Brain pericyte (primary cell): ENCODE measurements at places on chromosomes 1 and 21.

GRCh38 chr1:116379057-116379630 lies 6.1 kb downstream of the ATP1A1 start:
- no peak for DNase-seq

DNA sequence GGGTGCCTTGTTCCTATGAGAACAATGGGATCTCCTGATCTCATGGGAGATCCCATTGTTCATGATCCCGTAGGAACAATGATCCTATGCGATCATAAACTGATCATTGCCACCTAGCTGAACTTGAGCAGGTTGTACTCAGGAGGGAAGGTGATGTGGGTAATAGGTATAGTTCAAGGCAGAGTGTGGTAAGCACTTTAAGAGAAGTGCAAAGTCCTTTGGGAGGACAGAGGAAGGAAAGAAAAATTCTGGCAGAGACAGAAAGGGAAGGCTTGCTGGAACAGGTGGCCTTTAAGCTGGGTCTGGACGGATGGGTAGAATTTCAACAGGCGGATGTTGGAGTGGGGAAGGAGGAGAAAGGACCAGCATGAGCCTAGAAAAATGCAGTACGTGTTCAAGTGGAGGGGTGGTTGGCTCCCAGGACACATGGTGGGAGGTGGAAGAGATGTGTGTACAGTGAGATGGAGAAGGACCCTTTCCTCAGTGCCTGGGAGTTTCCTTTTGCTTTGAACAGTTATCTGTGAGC lies 22.3 kb downstream of the GREM2 start:
- DNase-seq: no peak

DNA sequence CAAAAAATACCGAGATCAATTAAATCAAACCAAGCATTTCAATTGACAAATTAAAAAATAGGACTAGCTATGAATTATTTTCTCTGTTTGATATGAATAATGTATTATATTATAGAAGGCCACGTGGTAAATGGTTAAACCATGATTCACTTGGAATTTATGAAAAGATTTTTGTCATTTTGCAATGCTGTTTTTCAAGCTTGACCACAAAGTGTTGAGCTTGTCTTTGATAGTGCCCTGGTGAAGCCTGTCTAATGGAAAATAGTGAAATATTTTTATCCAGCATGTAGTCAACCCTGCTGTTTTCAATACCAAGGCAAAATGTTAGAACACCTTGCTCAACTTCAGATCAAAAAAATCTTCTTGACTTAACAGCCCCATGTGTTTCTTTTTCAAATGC lies 288.0 kb upstream of the PRMT6 start:
- DNase-seq: no peak

DNA sequence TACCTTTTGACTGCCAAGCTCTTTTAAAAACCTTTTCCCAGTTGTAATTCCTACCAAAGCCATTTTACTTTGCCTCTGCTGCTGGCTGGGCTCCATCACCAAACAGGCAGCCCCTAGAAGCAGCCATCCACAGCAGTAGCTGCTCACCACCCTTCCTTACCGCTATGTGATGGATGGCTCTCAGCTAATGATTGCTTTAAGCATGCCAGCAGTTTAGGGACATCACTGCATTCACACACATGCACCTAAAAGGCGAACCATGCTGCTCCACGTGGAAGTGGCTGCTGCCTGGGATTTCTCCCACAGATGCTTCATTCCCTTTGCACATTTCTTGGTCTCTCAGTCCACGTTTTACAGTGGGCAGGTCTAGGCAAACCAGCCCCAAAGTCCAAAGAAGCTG lies 46.3 kb upstream of the PDE9A start:
- DNase-seq: no peak

DNA sequence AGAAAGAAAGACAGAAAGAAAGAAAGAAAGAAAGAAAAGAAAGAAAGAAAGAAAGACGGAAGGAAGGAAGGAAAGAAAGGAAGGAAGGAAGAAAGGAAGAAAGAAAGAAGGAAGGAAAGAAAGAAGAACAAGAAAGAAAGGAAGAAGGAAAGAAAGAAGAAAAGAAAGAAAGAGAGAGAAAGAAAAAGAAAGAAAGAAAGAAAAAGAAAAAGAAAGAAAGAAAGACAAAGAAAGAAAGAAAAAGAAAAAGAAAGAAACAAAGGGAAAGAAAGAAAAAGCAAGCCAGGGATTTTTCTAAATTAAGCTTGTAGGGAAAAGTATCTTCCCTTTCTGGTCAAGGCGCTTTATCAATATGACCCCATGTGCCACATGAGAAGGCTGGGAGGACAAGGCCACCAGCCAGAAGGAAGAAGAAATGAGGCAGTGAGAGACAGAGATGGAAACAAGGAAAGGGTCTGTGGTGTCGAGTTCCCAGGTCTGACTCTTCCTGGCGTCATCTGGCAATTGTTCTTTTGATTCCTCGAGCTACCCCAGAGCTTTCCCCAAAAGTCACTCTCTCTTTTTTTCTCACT lies 88.4 kb upstream of the LPGAT1 start:
- no peak for DNase-seq

DNA sequence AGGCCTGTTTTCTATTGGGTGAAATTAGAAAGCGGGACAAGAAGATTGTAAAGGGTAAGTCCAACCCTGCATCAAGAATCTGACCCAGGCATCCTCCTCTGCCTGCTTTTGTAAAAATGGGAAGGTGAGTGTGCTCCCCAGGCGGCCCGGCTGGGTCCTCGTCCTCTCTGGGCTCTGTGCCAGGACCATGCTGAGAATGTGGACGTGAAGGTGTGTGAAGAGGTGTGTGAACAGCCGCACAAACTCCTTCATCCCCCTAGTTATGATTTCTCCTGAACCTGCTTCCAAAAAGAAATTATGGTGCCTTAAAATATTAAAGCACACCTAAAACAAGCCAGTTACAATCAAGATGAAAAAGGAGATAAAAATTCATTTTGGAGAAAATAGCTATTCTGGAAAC lies 185.7 kb downstream of the IGSF21 start:
- DNase-seq: no peak

GRCh38 chr21:15564907-15565306 lies 164.9 kb upstream of the USP25 start:
- DNase-seq: no peak

GRCh38 chr1:151159373-151159772 lies 2.9 kb downstream of the TNFAIP8L2 start:
- DNase-seq: no peak

DNA sequence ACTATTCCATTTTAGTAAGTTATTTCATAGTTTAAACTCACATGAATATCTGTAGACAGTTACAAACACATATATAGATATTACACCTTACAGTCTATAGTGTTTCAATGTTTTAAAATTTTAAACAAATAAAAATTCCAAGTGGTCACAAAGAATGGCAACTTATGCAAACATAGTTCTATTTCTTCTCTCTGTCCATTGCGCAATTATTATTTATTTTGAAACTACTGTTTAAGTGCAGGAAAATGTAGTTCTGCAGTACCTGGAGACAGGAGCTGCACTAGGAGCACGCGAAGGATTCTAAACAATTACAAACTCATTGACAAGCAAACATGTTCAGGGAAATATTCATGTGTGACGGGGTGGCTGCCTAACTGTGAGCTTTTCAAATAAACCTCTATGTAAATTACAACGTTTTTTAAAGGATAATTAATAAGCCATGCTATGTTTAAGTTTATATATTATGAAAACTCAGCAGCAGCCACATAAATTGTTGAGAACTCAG lies 312.0 kb upstream of the DUSP10 start:
- DNase-seq: no peak

DNA sequence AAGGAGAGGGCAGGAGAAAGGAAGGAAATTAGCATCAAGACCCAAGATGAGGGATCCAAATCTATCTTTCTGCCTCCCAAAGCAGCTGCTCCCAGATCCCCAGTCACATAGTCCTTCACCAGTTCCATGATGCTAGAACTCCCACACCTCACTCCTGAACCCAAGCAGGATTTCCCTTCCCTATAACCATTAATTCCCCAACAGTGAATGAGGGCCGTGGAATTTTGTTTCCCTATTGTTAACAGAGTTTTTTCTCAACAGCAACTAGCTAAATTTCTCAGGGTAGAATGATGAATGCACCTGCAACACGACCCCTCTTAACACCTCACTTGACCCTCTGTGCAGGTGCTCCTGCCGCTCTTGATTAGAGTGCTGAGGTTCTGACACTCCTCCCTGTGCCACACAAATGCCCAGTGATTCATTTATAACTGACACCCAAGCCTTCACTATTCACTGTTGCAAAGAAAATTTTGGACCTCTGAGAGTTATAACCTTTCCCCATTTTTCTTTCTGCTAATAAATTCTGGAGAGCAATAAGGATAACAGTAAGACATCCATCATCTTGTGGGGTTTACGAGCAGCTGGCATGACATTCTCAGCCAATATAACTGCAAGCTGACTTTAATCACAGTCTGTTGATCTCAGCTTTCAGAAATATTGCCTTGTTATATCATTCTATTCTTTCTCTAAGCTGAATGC lies 25.4 kb upstream of the NPL start:
- DNase-seq: no peak

GRCh38 chr1:3172431-3173380 lies 103.7 kb downstream of the PRDM16 start:
- DNase-seq: no peak

- DNase-seq: no peak
Observed at GRCh38 chr1:214902636-214903320, 179.8 kb upstream of the KCNK2 start.

- no peak for DNase-seq
Observed at GRCh38 chr1:17912491-17912890, 157.4 kb downstream of the ACTL8 start.

- no peak for DNase-seq
Observed at GRCh38 chr1:100051893-100052292, 80.8 kb downstream of the SASS6 start.

GRCh38 chr1:85626818-85627217 lies 46.3 kb downstream of the CCN1 start:
- no peak for DNase-seq

DNA sequence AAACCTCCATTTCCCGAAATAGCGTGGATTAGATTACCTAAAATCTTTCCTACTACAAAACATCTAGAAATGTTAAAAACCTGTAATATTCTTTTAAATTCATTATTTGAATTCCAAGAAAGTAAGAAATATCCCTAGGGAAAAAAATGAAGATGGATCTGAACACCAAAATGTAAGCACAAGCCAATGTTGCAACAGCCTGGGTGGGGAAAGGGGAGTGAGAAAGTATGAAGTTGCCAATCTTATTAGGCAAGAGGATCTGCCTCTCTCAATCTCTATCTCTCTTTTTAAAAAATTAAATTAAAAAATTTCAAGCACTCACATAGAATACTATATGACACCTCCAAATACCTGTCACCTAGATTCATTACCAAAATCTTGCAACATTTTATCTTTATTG lies 74.9 kb upstream of the IRF2BP2 start:
- DNase-seq: no peak

DNA sequence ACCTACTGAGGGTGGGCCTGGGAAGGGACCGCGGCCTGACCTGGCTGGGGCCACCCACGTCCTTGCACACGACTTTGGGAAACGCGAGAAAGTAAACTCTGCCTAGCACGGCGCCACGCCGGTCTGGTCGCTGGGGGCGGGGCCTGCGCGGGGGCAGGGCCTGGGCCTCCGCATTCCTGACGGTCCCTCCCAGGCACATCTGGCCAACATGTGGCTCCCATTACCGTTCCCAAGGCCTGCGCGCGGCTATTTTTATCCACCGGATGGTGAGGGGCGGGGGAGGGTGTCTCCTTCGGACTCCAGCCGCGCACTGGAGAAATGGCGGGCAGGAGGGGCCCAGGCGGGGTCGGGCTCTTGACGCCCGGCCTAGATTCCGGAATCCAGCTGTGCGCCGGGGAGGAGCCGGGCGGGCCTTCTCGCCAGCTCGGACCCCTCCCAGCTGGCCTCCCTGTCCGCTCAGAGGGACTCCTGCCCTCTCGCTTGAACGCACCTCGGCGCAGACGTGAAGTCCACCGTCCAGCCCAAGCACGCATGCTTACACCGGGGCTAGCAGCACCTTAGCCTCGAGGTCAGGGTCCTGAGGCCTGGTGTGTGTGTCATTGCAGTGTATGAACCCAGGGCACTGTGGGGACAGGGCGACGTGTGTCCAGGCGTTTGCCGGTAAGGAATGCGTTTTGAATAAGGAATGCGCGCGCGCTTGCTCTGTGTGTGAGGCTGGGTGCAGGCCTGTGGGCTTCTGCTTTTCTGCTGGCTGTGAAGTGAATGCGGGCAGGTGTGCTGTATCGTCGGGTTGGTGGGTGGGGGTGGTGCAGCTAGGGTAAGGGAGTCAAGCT lies 2.1 kb downstream of the EVA1B start:
- peak; percentile 88 for DNase-seq

DNA sequence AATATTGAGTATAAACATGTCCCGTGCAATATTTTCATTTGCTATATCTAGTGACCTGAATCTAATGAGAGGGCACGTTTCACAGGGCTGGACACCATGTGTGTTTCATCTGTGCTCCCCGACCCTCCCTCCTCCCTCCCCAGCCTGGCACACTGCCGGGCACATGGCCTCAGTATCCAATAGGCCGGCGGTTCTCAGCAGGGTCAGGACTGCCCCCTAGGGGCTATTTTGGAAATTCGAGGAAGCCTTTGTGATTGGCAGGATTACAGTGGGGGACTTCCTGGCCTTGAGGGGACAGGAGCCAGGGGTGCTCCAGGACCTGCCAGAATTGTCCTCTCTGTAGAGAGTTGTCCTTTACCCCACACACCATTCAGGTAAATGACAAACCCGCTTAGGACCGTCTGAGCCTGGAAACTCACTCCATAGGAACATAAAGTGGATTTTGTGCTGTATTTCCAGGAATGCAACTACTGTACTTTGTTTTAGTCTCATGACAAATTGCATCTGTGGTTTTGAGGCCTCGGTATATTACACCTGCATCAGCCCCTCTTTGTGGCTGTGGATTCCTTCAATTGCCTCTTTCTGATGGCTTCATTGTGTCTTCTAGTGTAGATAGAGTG lies 109.5 kb upstream of the SIM2 start:
- no peak for DNase-seq

- no peak for DNase-seq
Observed at GRCh38 chr1:232287676-232288569, 342.0 kb downstream of the SIPA1L2 start.

- no peak for DNase-seq
Observed at GRCh38 chr1:161009602-161010211, 11.2 kb downstream of the F11R start.

- DNase-seq: no peak
Observed at GRCh38 chr1:232077809-232078208, 451.2 kb downstream of the DISC1 start.

DNA sequence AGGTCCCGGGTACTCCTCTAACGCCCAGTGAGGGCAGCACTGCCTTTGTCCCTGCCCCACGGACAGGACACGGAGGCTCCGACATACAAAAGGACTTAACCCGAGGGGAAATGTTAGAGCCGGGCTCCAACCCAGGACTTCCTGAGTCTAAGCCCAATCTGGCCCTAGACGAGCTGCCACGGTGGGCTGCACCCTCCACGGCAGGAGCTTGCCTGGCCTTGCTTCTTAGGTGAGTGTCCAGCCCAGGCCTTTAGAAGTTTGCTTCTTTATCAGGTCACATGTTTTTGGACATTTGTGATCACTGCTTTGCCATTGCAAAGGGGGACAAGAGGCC lies 11.0 kb upstream of the TMEM200B start:
- no peak for DNase-seq

GRCh38 chr21:38166173-38166535 lies 90.6 kb upstream of the KCNJ15 start:
- no peak for DNase-seq

- DNase-seq: no peak
Observed at GRCh38 chr1:11320153-11320936, 47.3 kb downstream of the UBIAD1 start.

- DNase-seq: no peak
Observed at GRCh38 chr1:159944623-159945455, 574 bp downstream of the IGSF9 start.
